SHP77 treated with DMSO at 0.1 percent for 48 hours (cell line): ENCODE measurements at places on chromosomes 5 and 9.

- no peak for DNase-seq
Observed at GRCh38 chr9:73923796-73924195, 573.3 kb upstream of the RORB start.

- no peak for DNase-seq
Observed at GRCh38 chr5:16625096-16625495, 8.3 kb upstream of the RETREG1 start.

- peak; percentile 59 for DNase-seq
Observed at GRCh38 chr5:77560677-77561263, 68.7 kb upstream of the WDR41 start.

- DNase-seq: no peak
Observed at GRCh38 chr9:105066275-105066865, 138.4 kb upstream of the ABCA1 start.

DNA sequence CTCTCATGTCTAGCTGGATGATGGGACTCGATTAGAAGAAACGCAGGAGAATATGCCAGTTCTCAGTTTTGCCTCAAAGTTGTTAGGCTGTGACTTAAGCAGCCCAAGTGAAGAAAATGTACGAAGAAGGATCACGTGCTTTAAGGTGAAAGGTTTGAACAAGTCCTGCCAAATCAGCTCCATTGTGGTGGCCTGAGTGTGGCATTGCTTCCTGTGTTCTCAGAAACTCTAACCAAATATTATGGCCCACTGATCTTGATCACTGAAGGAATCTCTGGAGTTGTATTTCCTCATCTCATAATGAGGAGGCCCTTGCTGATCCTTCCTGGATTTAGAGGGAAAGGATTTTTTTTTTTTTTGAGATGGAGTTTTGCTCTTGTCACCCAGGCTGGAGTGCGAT is 44.0 kb downstream of the OTULIN start:
- no peak for DNase-seq

DNA sequence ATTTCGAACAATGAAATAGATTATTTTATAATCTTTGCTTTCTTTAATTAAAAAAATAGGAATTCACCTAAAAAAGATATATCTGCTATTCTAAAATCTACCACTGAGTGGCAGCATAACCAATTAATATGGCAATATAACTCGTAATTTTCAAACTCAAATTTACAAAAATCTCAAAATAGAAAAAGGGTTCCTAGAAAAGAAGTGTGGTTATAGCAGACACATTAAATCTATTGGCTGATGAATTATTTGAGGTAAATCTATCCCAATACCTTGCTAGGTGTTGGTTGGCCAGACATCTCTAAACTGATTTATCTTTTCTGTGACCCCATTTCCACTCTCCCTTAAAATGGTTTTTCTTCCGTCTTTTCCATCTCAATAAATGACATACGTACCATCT is 30.2 kb upstream of the NRG2 start:
- no peak for DNase-seq

GRCh38 chr5:177320879-177321278 is 9.2 kb upstream of the MXD3 start:
- no peak for DNase-seq

GRCh38 chr5:140324041-140324600 is 21.2 kb upstream of the PFDN1 start:
- DNase-seq: no peak

- no peak for DNase-seq
Observed at GRCh38 chr9:118961857-118962256, 407.4 kb downstream of the BRINP1 start.

DNA sequence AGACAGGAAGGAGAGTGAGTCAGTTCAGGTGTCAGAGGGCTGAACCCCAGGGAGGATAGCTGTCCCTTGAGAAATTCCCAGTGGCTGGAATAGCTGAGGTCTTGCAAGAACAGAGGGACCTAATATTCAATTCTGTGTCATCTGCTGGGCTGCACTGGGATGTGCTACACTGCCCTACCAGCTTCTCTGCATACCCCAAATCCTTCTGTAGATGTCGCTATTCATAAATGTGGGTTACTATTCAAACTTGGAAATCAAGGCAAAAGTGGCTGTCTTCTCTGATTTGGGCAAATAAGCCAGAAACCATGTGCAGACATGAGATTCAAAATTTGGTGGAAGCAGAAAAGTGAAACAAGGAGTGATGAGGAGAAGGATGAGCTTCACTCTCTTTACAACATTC is 16.3 kb downstream of the TNFSF8 start:
- no peak for DNase-seq

- DNase-seq: no peak
Observed at GRCh38 chr5:16918891-16919671, 17.0 kb downstream of the MYO10 start.

DNA sequence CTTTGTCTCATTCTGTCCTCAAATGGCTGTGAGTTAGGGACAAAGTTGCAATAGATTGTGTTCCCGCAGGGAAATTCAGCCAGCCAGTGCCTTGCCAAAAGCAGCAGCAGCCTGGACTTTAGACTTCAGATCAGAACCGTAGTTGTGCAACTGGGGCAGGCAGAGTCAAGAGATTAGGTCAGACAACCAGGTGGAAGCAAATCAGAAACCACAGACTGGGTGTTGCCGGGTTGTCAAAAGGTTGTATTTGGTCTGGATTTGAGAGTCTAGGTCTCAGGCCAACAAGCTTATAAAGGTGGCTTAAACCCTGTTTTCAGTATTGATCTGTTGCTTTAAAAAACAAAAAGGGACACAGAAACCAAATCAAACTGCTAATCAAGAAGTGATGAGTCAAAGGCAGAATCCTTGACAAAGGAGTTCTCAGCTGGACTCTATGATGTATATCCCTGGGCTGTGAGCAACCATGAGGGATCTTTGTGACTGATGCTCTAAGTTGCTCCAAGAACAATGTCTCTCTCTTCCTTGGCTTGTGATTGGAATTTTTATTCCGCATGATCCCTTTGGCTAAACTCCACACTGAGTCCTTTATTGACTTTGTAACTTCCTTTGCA is 20.9 kb downstream of the RFK start:
- no peak for DNase-seq

DNA sequence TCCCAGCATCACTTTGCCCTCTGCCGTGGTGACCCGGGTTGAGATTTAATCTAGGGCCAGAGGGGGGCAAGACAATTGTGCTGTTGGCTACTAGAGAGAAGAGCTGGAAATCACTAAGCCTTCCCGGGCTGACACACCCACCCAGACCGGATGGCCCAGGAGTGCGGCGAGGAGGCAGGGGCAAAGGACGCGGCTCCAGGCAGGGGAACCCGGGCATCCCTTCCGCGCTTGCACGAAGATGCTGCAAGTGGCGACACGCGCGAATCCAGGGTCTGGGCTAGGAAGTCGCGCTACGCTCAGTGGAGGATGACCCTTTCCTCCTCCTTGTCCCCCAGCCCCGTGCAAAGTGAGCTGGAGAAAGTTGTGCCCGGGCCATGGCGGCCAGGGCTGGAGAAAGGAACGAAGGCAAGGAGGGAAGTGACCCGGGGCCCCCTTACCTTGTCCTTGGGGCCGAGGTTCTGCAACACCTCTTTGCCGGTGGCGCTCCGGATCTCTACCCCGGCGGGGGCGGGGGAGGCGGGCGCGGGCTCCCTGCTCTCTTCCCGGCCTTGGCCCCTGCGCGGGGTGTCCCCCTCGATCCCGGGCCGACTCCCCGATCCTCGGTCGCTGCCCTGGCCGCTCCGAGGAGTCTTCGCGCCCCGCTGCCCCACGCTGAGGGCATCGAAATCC is 693 bp downstream of the DPYSL3 start:
- DNase-seq: no peak

GRCh38 chr5:169944922-169945680 is 35.2 kb downstream of the INSYN2B start:
- no peak for DNase-seq

GRCh38 chr5:50849554-50849953 is 183.1 kb downstream of the PARP8 start:
- DNase-seq: no peak

GRCh38 chr9:107942856-107943255 is 453.3 kb upstream of the KLF4 start:
- no peak for DNase-seq

- DNase-seq: no peak
Observed at GRCh38 chr9:95058795-95059386, 258.6 kb downstream of the FANCC start.

DNA sequence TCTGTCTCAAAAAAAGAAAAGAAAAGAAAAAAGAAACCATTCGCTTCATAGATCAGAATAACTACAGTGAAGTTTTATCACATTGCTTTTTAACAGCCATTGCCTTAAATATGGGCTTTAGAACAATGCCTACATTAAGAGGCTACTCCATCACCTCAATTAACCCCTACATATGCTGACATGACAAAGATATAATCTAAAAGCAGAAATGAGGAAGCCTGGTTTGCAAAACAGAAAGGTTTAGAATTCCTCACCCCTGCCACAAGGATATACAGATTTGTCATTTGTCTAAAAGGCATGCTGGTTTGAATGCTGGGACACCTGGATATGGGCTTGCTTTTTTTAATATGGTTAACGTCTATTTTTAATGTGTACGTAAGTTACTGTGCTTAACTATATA is 1353.0 kb upstream of the C9orf72 start:
- no peak for DNase-seq

- DNase-seq: no peak
Observed at GRCh38 chr5:89047571-89047970, 164.6 kb upstream of the MEF2C start.

DNA sequence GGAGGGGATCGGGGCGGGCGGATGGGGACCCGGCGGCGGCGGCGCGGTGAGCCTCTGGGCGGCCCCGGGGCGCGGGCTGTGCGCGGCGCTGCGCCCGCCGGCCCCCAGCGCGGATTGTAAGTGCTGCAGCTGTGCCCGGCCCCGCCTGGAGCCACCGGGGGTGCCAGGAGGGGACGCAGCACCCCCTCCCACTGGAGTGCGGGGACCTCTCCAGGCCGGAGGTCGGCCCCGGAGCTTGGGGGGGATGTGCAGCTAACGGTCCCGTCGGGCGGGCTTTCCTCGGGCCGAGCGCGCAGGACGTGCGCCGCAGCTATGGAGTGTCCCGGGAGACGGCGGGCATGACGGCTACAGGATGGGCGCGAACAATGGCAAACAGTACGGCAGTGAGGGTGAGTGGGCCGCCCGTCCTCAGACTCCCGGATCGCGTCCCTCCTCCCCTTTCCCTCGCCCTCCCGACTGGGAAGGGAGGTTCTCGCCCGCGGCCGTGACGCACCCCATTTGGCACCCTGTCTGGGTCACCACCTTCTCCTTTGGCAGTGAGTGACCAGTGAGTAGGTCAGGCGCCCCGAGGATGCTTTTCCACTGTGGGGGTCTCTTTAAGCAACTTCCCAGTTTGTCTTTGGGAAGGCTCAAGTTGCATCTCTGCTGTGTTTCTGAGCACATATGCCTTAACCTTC is 483 bp downstream of the FBXL7 start:
- no peak for DNase-seq

DNA sequence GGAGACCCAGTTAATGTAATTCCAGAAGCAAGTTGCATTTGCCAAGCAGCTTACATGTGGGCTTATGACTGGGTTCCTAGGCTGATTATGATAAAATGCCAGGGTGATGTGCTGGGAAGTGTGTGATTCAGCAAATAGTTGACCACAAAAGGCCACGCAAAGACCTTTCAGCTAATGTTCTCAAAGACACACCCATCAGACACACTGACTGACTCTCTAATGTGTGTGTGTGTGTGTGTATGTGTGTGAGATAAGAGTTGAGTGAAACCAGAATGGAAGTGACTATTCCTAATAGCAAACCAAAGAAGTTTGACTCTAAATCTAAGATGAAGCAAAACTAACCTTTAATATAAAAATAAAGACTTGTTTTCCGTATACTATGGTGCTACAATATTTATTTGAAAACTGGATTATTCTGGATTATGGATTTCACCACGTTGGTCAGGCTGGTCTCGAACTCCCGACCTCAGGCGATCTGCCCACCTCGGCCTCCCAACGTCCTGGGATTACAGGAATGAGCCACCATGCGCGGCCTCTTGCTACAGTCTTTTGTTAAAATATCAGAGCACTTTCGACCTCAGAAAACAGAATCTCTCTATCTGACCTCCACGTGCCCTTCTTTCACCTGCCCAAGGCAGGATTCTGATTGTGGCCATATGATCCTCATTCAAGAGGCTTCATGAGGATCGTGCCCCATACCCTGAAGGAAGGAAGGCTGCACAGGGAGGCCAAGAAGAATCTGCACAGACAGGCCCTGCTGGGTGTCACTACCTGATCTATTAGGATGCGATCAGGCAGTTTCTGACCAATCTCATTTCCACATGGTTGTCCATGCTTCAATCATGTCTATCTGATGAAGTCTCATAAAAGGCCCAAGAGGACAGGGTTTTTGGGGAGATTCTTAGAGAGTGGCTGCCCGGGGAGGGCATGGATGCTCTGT is 75.6 kb downstream of the USP20 start:
- no peak for DNase-seq

GRCh38 chr9:111301195-111301594 is 28.8 kb downstream of the OR2K2 start:
- no peak for DNase-seq

DNA sequence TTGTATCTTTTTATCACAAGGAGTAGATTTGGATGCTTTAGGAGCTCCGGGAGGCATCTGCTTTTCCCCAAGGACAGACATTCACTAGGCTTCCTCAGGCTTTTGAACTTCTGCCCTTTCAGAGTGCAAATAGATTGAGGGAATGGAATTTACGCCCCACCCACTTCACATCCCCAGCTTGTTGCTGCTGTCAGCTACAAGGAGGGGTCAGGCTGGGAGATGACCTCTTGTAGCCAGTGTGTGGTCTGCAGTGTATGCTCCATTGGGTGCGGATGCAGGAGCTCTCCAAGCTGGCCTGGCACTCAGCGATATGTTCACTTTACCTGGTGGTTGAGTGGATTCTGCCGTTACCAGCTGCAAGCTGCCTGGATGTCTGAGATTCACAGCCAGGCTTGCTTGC is 6.4 kb downstream of the TNFSF15 start:
- peak; percentile 8 for DNase-seq

DNA sequence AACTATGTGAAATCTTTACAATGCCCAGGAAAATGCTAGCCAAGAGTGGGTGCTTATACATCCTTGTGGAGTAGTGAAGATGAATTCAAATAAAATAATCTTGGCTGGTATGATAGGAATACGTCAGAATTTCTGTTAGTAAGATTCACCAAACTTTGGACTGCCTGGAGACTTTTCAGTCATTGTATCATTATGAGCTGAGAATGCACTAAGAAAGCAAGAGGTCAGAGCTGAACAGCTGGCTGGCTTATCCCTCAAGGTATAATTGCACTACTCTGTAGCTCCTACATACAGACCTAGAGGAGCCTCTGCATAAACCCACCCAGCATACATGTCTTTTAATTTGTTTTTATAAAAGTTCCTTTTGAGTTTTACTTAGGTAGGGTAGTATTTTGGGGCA is 568.5 kb upstream of the RIOK2 start:
- DNase-seq: no peak

- DNase-seq: no peak
Observed at GRCh38 chr9:98108531-98109031, 10.4 kb downstream of the TRIM14 start.

- no peak for DNase-seq
Observed at GRCh38 chr5:171433352-171433698, 13.9 kb downstream of the FGF18 start.

- DNase-seq: no peak
Observed at GRCh38 chr9:107466826-107467225, 22.7 kb downstream of the KLF4 start.

- no peak for DNase-seq
Observed at GRCh38 chr5:90488791-90489190, 14.1 kb downstream of the POLR3G start.
